ENCODE measurements at places on chromosomes 3 and 15. TPM values are rescaled to one million over a fixed set of nuclear protein-coding genes. Genes with fewer than 3 reads are reported as not detected.

SKOR1 gene
- 0.31 TPM for total RNA-seq

IRAK2 gene
- 11.8 TPM for total RNA-seq

GOLGA8T gene
- total RNA-seq: 0.19 TPM

ZDHHC19 gene
- not detected for total RNA-seq

BOC gene
- 0.19 TPM for total RNA-seq

CIB2 gene
- total RNA-seq: 3.2 TPM

ZPLD1 gene
- 0.32 TPM for total RNA-seq

GABRR3 gene
- total RNA-seq: not detected

SFMBT1 gene
- total RNA-seq: 24.9 TPM

SLC9C1 gene
- total RNA-seq: not detected

SLC22A13 gene
- total RNA-seq: 1.0 TPM

SPATA12 gene
- total RNA-seq: not detected

PIGZ gene
- total RNA-seq: 1.7 TPM

ACKR2 gene
- 1.2 TPM for total RNA-seq

SLC51B gene
- not detected for total RNA-seq

CKMT1B gene
- not detected for total RNA-seq

SLC28A1 gene
- total RNA-seq: not detected

MFAP1 gene
- total RNA-seq: 34.1 TPM

GSK3B gene
- total RNA-seq: 35.4 TPM

MAP6D1 gene
- total RNA-seq: 1.00 TPM

SST gene
- total RNA-seq: not detected

RTP3 gene
- total RNA-seq: not detected
